Stimulated activated naive CD8-positive, alpha-beta T cell treated with anti-CD3 and anti-CD28 coated beads, Interleukin-15, Interleukin-2, amounts not matched to agents 100 U/mL and 50 U/mL, for 24 hours (primary cell): ENCODE measurements at places on chromosomes 6 and 20.

GRCh38 chr6:134132494-134133141, 80.2 kb upstream of the SLC2A12 start:
- DNase-seq, result no peak

- DNase-seq, result no peak
These were observed 39.4 kb downstream of the HNF4A start for GRCh38 chr20:44394702-44395460.

DNA sequence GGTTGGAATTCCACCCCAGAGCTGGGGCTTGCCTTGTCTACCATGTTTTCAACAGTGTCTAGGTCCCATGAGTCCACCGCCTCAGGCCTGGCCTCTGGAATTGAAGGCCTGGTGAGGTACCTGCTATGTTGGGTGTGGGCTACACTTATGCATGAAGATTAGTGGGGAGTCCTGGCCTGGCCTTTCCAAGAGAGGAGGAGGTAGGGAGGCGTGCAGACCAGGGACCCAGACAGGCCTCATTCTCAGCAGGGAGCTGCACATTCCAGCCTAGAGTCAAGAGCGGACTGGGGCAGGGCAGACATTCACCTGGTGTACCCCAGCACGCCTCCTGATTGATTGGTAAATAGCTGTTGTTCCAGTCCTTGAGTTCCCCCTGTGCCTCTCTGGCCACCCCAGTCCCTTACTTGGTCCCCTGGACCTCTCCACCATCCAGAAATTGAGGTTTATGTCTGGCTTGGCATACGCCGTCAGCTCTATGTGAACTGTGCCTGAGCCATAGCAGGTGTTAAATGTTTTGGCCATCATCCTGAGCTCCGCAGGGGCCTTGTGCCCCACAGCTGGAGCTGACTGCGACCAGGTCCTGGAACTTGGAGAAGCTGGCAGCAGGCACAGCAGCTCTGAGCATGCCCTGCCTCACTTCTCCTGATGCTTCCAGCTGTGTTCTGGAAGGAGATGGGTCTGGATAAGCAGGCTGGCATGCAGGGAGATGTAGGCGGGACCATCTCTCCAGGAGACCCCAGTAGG, 8.2 kb upstream of the VEGFA start:
- DNase-seq, result no peak

GRCh38 chr6:32088487-32089049, 20.6 kb downstream of the TNXB start:
- DNase-seq, result no peak

DNA sequence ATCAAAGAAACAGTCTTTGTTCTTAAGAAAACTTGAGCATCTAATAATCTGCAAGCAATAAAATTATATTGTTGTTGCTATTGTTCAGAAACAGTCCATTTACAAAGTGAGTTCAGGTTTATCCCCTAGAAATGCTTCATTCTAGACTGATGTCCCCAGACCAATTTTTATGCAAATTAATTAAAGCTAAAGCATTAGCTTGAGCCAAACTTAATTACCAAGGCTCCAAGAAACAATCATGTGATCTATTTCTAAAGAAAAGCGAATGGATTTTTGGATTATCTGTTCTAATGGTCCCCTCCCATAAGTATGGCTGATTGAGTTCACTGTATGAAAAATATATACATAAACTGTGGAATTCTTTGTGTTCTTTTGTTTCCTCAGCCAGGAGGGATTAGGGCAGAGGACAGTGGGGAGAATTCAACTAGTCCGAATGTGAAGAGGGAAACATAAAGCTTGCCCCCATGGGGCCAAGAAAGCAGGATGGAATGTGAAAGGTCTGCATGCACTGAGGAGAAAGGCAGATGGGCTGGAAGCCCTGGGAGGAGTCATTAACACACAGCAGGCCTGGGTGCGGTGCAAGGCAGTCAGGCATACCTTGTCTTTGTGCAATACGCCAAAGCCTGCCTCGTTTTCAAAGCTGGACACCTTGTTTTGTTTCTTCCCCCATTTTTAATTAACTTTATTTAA, 597.1 kb downstream of the KIF16B start:
- no peak for DNase-seq

- peak; percentile 15 for DNase-seq
These were observed 173.6 kb downstream of the CDC5L start for GRCh38 chr6:44561060-44561623.

DNA sequence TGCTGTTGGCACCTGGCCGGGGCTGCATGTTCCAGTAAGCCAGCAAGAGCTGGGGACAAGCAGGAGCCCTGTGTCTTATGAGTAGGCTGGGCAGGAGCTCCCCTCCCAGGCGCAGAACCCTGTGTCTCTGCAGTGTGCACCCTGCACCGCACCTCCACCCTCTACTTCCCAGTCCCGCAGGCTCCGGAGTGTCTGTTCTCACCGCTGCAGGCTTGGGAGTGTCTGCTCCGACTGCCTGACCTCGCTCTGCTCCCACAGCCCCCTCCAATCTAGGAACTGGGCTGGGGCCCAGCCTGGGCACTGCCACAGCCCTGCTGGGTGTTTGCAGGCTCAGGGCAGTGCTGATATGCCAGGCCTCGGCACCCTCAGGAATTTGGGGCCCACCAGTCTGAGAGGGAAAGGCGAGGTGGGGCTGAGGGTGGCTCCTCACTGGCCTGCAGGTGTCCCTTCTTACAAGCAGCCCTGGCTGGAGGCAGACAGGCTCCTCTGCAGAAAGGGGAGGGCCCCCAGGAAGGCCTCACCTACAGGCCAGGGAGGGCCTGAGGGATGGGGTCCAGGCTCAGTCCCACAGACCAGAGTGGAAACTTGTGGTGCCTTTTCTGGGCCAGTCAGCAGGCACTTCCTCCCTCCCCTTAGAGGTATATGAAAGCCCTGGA, 871.6 kb upstream of the GJE1 start:
- no peak for DNase-seq

GRCh38 chr20:42051921-42052320, 433.7 kb upstream of the CHD6 start:
- DNase-seq, result no peak

DNA sequence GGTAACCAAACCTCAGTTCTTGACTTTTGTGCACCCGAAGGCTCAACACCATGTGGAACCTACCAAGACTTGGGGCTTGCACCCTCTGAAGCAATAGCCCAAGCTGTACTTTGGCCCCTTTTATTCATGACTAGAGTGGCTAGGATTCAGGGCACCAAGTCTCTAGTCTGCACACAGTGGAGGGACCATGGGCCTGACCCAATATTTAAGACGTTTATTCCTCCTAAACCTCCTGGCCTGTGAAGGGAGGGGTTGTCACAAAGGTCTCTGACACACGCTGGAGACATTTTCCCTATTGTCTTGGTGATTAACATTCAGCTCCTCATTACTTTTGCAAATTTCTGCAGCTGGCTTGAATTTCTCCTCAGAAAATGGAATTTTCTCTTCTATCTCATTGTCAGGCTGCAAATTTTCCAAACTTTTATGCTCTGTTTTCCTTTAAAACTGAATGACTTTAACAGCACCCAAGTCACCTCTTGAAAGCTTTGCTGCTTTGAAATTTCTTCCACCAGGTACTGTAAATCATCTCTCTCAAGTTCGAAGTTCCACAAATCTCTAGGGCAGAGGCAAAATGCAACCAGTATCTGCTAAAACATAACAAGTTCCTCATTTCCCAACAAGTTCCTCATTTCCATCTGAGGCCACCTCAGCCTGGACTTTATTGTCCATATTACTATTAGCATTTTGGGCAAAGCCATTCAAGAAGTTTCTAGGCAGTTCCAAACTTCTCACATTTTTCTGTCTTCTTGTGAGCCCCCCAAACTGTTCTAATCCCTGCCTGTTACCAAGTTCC, 481.4 kb upstream of the BTBD3 start:
- DNase-seq, result no peak

DNA sequence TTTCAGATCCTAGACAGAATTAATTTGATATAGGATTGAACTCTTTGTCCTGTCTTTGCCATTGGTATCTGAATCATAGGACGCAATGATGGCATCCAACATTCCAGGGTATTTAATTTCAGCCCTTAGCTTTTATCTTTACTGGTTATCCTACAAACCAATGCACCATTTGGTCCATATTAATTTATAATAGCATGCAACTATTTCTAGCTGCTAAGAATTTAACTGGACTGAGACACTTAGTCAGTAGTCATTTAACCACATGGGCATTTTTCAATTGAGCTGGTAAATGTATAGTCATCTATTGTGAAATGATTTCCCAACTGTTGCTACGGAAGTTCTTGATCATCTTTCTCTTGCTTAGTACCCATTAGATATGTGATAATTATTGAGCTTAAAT, 141.1 kb downstream of the CD164 start:
- no peak for DNase-seq

DNA sequence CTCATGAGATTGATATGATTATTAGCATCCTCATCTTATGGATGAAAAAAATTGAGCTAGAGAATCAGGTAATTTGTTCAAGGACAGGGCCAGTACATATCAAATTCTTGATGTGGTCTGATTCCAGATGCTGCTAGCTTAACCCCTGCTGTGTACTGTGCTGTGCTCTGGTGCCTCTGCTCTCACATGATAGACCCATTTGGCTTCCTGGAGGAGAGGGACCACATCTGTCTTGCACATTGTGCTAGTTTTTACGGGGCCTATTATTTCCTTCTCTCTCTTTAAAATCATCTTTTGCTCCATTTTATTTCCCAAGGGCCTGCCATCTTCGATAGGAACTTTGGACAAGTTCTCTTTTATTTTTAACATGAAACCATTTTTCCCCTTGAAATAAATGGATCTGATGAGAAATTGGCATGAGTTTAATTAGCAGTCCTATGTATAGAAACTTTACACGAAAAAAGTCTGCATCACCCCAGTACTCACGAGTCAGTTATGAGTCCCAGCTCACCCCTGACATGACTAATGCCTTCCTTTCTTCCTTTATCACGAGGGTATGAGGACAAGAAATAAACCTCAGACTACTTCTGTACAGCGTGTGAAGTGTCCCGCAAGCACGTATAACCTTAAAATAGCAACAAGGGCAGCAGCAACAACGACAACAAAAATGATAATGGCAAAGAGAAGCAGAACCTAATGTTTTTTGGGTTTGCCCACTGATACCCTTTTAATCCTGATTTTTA, 26.5 kb downstream of the CD109 start:
- peak; percentile 14 for DNase-seq

DNA sequence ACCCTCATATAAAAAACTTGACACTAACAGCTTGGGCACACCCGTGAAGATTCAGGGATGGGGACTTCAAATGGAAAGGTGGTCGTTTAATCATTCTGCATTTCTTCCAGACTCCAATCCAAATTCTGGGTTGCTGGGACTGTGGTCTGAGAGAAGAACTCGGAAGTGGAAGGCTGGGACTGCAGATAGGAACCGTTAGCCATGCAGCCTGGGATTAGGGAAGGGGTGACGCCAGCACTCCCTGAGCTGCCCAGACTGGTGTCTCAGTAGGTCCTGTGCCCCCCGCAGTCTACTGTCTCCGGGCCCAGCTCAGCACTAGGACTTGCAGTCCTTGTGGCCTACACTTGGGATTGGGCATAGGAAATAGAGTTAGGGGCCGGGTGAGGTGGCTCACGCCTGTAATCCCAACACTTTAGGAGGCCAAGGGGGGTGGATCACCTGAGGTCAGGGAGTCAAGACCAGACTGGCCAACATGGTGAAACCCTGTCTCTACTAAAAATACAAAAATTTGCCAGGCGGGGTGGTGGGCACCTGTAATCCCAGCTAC, 511 bp upstream of the CLIC1 start:
- DNase-seq, result peak; percentile 27

DNA sequence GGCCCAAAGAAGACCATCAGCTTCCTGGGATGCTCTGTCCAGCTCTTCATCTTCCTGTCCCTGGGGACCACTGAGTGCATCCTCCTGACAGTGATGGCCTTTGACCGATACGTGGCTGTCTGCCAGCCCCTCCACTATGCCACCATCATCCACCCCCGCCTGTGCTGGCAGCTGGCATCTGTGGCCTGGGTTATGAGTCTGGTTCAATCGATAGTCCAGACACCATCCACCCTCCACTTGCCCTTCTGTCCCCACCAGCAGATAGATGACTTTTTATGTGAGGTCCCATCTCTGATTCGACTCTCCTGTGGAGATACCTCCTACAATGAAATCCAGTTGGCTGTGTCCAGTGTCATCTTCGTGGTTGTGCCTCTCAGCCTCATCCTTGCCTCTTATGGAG, 5.1 kb downstream of the OR2H1 start:
- no peak for DNase-seq

GRCh38 chr6:14713008-14713960, 532.6 kb upstream of the JARID2 start:
- DNase-seq, result no peak

DNA sequence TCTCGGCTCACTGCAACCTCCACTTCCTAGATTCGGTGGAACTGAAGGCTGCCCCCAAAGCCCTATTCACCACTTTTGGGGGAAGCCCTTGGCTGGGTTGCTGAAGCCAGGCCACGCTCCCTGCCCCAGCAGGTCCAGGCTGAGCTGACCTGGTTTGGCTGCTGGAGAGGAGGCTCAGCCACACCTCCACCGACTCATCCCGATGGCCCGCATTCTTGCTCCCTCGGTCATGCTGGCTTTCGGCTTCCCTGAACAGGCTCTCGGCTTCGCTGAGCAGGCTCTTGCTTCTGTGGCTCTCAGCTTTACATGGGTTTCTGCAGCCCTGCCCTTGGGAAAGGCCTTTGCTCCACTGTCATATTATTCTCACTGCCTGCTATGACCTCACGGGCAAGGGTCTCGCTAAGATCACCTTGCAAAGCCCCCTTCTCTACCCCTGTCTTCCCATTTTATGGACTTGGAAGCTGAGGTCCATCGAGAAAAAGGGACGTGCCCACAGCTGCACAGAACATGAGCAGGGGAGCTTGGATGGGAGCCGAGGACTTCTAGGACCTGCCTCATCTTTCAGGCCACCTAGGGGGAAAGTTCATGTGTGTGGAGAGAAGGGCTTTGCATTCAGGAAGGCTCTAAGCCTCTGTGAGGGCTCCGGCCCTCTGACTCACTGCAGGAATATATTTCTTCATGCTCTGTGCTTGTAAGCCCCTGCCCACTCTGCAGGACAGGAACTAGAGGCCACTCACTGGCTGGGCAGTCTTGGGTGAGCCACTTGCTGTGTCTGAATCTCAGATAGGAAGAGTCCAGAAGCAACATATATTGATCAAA, 15.6 kb downstream of the ARHGAP40 start:
- DNase-seq, result no peak

- no peak for DNase-seq
These were observed 36.6 kb downstream of the IRF4 start for GRCh38 chr6:428047-428603.

GRCh38 chr6:13046084-13046483, 282.3 kb downstream of the TBC1D7 start:
- no peak for DNase-seq

DNA sequence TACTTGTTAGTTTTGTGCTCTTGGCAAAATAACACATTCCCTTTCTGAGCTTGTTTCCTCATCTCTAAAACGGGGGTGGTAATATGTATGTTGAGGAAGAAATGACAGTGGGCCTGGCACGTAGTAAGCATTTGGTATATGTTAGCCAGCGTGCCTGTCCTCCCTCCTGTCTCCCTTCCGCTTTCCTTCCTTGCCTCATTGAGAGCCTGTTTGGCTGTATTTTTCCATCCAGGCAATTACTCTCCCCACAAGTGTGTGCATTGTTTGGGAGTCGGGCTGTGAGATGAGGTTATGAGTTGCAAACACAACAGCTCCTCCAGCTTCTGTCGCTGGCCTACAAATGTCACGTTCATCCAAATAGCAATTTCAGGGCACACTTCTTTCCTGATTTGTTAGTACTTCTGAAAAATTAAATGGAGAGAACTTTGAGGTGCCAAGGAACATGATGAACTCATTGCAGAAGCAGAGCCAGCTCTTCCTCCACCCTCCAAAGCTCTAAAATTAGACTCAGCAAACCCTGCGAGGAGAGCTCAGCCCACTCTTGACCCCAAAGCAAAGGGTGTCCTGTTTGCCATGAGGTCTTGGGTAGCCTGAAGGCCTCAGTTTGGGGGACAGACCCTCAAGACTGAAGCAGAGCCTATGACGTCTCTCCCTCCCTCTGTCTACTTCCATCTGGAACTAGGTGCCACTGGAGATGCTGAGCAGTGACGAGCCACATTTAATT, 50.7 kb upstream of the TOX2 start:
- no peak for DNase-seq
